ENCODE measurements at places on chromosomes 12 and 14.

DNA sequence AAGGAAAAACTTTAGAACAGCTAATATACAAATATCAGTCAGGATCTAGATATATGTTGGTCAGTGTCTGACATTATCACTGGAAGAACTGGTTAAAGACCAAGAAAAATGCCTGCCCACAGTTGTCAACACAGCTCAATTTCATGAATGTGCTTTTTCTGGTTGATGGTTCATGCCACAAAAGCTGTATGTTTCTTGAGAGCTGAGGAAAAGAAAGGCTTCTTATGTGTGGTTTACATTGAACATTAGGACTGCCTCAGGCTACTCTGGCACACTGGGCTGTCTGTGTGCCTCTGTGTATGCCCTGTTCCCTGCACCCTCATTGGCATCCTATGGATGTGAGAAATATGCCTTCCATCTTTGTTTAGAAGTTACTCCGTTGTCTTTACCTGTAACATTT is 218.8 kb upstream of the RGS6 start:
- no peak for DNase-seq

DNA sequence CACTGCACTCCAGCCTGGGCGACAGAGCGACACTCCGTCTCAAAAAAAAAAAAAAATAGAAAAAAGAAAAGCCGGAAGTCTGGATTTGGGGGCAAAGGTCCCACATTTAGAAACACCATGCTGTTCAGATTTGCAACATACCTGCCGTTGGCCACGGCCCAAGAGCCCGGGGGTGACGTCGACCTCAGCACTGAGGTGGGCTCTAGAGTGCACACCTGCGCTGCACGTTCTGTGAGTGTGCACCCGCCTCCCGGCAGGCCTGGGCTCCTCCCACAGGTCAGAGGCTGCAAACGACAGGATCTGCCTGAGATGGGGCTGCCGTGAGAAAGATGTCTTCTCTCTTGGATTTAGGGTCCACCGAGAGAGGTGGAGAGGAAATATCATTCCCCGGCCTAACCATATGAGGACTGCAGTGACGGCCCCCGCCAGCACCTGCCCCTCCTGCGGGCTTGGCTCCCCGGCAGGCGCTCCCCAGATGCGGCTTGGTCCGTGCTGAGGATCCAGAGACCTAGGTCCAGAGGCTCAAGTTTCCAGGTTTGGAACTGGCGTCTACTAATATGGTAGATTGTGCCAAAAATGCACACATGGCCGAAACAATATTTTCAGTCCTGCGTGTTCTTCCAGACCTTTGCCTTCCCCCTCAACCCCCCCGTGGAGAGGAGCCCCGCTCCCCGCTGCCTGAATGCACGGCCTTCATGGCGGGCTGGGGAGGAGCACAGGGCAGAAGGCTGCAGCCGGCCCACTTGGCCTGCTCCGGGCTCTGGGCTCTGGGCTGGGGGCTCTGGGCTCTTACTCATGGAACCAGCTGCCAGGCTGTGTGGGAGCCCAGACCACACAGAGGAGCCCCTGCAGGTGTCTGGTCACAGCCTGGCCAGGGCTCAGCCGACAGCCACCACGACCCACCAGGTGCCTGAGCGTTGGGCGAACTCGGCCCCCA is 58.8 kb upstream of the FBRSL1 start:
- no peak for DNase-seq

- no peak for DNase-seq
These were observed 188.7 kb upstream of the ARID2 start for GRCh38 chr12:45540661-45541341.

DNA sequence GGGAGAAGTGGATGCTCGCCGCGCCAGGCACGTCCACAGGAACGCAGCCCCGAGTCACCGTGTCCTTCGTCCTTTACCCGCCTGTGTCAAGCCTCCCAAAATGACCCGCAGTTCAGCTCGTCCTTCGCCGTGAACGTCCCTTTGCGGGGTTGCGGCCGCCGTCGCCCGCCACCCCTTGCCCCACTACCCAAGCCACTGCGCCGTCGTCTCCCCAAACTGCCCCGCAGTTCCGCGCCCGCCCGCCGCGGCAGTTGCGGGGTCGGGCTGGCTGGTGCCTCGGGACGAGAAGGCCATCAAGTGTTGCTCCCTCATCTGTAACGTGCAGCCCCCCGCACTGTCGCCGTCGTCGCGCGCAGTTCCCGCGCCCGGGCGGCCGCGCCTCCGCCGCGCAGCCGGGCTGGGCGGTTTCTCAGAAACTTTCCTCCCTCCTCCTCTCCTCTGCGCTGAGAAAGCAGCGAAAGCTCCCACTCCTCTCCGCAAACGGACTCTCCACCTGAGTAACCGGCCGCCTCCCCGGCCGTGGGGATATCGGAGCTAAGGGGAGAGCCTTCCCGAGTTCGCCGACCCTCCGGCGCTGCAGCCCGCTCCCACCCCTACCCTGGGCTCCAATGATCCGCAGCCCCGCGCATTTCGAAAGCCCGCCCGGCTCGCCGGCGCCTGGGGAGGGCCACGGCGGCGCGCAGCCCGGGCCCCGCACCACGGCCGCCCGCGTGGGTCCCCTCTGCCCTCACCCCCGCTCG is 6.7 kb downstream of the CDKN1B start:
- DNase-seq = peak; percentile 53

GRCh38 chr12:117111386-117111785 is 12.2 kb upstream of the TESC start:
- DNase-seq = no peak

DNA sequence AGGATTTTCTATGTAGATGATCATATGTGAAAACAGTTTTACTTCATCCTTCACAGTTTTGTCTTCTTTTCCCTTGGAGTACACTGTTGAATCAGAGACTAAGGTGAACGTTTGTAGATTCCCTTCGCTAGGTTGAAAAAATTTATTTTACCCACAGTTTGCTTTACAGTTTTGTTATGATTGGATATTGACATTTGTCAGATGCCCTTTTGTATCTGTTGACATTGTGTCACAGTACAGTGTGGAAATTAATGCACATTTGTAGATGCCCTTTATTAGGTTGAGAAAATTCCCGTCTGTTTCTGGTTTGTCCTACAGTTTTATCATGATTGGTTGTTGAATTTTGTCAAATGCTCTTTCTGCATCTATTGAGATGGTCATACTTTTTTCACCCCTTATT is 13.3 kb downstream of the G2E3 start:
- DNase-seq = no peak

DNA sequence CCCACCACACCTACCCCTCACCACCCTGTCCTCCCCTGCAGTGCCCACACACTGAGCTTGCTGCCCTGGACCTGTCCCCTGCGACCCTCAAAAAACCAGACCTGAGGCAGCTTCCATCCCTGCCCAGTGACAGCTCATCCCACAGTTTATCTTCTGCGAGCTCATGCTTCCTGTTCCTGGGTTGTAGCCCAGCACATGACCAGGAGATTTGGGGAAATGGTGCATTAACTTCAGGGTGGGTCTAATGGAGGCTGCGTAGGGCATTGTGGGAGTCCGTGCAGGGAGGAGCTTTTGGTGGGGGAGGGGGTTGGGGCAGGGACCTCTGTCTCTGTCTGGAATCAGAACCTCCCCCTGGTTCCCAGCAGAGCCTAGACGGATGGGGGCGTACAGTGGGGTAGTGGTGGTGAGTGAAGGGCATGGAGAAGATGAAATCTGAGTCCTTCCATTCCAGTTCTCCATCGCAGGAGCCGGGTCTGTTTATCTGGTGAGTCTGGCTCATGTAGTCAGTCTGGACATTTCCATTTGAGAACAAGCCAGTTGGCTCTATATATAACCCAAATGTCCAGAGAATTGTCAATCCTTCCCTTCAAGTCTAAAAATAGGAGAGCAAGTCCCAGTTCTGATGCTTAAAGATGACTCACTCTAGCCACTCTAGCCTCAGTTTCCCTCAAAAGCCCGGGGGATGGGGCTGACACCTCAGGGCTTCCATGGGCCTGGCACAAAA is 270.9 kb downstream of the CACNA1C start:
- DNase-seq = no peak

GRCh38 chr12:22130671-22131070 is 84.7 kb downstream of the CMAS start:
- no peak for DNase-seq

DNA sequence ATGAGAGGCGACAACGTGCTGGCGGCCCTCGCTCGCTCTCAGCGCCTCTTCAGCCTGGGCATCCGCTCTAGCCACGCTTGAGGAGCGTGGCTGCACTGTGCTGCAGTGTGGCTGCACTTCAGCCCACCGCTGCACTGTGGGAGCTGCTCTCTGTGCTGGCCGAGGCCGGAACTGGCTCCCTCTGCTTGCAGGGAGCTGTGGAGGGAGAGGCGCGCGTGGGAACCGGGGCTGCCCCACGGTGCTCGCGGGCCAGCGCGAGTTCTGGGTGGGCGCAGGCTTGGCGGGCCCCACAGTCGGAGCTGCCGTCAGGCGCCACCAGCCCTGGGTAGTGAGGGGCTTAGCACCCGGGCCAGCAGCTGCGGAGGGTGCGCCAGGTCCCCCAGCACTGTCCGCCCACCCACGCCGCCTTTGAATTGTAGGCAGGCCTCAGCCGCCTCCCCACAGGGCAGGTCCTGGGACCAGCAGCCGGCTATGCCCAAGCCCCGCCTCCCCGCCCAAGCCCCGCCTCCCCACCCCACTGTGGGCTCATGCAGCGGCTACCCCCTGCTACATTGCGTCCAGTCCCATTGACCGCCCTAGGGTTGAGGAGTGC is 974.2 kb downstream of the FSCB start:
- DNase-seq = no peak

DNA sequence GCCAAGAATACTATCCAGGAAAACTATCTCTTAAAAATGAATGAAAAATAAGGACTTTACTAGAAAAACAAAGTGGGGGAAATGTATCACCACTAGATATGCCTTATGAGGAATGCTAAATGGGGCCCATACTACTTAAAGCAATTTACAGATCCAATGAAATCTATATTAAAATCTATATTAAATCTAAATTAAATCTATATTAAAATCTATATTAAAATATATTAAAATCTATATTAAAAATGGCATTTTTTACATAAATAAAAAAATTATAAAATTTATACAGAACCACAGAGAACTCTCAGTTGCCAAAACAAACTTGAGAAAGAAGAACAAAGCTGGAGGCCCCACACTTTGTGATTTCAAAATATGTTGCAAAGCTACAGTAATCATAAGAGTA is 234.5 kb downstream of the RPL10L start:
- DNase-seq = no peak

DNA sequence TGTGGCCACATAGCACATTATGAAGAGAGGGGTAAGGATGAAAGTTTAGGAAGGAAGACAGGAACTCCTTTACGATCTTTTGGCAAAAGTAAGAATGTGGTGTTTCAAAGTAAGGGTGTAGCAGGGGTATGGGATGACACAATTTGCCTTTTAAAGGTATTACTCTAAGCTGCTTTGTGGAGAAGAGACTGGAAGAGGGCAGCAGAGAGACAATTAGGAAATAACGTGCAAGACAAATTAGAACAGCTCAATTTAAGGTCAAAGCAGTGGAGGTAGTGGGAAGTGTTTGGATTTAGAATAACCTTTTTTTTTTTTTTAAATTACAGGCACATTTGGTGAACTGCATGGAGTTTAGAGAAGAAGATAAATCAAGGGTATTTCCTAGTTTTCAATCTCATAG is 342.6 kb downstream of the NOVA1 start:
- no peak for DNase-seq

- no peak for DNase-seq
These were observed 58.9 kb upstream of the EEA1 start for GRCh38 chr12:92987846-92988621.

DNA sequence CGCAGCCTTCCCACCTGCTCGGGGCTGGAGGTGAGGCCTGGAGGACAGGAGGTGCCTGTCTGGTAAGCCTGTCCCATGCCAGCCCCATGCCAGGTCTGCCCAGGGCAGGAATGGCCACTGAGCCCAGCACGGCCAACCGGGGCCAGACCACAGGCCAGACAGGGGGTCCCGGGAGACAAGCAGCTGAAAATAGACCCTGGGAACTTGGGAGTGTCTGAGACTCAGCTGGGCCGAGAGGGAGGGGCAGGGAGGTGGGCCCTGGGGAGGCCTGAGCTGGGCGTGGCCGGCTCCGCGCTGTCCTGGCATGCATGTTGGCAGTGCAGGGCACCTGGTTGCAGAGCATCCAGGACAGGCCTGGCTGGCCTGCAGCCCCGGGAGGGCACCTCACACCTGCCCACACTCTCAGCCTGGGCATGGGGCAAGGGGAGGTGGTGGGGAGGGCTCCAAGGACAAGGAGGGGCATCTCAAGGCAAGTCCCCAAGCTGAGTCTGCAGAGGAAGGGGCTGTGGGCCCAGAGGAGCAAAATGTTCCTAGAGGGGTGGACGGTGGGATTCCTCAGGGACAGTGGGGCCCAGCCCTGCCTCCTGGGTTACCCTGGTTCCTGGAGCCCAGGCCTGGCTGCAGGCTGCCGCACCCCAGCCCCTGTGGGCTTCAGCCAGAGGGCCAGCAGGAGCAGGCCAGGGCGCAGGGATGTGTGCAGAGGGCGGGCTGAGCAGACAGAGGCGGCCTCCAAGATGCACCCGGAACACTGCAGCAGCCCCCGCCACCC is 3.2 kb upstream of the CRIP1 start:
- no peak for DNase-seq

DNA sequence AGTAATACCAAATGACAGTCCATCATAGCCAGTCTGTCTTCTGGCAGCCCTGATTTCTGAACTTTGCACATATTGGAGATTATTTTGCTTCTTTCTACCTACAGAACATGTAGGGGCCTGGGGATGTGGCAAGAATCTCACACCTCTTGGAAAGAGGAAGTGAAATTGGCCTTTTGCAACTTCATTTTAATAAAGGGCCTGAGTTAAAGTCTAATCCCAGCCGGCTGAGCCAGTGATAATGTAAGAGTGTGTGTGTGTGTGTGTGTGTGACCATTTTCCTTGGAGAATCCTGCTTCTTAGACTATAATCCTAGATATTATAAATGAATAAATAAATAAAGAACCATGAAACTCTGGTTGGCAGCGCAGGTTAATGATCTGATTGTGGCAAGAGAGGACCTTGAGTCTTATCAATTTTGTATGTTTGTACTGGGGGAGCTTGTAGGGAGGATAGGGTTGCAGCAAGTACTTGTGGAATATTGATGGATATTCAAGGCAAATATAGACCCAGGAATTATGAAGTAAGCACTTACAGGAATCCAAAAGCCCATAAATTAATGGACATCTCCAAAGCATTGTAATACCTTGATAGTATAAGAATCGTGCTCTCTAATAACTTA is 233.2 kb upstream of the AMIGO2 start:
- DNase-seq = no peak

DNA sequence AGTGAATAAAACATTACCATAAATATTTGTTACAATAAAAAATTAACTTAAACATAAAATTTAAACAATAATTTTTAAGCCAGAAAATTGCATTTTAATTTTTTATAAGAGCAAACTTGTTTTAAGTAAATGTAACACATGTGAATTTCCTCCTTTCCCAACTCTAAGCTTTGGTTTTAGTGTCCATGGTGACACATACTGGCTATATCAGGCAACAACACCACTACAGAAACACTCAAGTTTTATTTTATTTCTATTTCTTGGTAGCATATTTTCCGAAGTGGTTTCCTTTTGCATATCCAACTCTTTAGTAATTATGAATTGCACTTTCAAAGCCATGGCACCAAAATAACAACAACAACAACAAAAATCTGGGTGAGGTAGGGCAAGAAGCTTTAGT is 2.2 kb downstream of the NELL2 start:
- DNase-seq = no peak

- DNase-seq = no peak
These were observed 69.0 kb upstream of the OVCH1 start for GRCh38 chr12:29566441-29566840.
